ENCODE measurements at places on chromosomes 2 and 18. TPM values are rescaled to one million over a fixed set of nuclear protein-coding genes. Genes with fewer than 3 reads are reported as not detected.

- H3K36me3 ChIP-seq = no peaks in the 10 kb centered on the region
- peaks cover 9% of the 10 kb centered on the region for H3K4me1 ChIP-seq
- H3K27me3 ChIP-seq = no peaks in the 10 kb centered on the region
- peak overlapping the region; percentile 94 for H3K27ac ChIP-seq
- DNase-seq = peak; percentile 96
Observed at GRCh38 chr2:188787658-188788240, 186.4 kb upstream of the COL3A1 start.

ANKMY1 gene
- total RNA-seq = 5.6 TPM

HNMT gene
- 37.7 TPM for total RNA-seq

DNA sequence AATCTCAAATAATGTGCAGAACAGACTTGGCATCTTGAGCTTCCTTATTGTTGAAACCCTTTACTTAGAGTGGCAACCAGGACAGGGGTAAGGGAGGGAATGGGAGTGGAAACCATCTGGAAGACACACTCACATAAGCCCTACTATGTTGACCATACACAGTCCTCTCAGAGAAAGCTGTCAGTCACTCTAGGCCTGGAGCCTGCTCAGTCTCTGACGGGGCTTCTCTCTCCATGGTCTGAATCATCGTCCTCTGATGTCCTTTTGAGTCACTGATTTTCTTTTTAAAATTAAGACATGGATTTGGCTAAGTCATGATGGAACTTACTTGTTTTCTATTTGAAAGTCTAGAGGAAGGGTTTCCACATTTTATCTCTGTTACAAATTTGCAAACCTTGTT is 74.0 kb downstream of the MYO1B start:
- no peak overlapping the region for H3K4me3 ChIP-seq
- H3K36me3 ChIP-seq = no peaks in the 10 kb centered on the region
- DNase-seq = no peak

- H3K4me1 ChIP-seq = no peaks in the 10 kb centered on the region
- peak; percentile 53 for DNase-seq
- H3K36me3 ChIP-seq = no peaks in the 10 kb centered on the region
- H3K4me3 ChIP-seq = no peak overlapping the region
- no peak overlapping the region for H3K27ac ChIP-seq
Observed at GRCh38 chr2:230627806-230628724, 84.6 kb upstream of the CAB39 start.

All from muscle of leg (tissue), 16 donors.